CD4-positive, alpha-beta T cell treated with Interleukin-17A for 4 hours (primary cell): ENCODE measurements at places on chromosomes 12 and 14.

DNA sequence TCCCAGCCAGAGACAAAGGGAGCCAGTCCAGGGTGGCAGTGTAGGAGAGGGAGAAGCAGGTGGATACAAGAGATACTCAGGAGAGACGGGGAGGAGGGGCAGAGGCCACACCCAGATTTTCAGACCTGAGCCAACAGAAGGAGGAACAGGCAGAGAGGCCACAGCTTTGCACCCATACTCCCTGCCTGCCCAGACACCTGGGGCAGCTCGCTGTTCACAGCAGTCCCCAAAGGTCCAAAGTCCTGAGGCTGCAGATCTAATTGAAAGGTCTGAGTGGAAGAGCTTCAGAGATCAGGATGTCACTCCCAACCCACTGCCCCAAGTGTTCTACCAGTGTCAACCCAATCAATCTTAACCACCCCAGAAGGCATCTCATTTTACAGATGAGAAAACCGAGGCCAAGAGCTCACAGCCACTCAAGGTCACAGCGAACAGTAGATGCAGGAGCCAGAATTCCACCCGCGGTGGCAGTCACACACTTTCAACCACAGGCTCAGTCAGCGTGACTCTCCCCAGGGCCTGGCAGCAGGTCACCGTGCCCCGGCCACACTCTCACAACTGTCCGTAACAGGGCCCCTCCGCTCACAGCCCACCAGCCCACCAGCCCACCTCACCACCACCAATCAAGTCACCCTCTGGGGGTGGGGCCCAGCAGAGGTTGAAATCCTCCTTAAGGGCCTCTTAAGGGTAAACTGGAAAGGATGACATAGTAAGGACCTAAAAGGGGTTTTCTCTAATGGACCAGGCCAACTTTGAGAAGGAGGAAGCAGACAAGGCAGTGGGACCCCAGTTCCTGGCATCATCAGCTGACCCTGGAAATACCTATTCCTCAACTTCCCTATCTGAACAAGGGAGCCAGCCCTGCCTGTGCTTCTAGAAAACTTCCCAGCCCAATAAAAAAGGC is 33.3 kb downstream of the ACTN1 start:
- no peak for DNase-seq

DNA sequence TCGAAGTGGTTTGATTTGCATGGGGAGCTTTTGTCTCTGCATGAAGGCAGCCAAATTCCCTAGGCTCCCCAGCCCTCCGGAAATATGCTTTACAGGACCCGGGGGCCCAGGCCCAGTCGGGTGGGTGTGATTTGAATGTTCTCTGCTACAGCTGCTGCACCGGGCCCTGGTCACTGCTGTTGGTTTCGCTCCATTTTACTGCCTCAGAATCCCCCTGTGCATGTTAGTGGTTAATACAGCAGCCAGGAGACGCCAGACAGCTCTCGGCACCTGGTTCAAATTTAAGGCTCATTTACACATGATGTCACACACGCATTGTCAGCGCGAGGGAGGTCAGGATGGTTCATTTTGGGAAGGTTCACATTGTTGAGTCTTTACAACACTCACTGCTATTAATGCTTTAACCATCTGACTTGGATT is 99.6 kb downstream of the SLC38A6 start:
- DNase-seq = no peak

DNA sequence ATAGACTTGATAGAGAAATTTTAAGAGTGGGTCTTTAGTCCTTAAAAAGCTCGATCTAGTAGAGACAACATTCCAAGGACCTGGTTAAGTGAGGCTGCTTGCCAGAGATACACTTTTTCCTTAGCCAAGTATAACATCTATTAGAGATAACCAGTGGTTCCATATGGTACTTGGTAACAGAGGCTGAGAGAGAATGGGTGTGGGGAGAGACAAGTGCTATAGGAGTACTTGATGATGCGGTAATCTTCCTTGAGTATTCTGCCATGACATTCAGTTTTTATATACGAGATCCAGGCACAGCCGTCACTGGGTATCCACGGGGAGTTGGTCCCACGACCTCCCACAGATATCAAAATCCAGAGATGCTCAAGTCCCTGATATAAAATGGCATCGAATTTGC is 77.4 kb upstream of the REP15 start:
- DNase-seq = no peak

GRCh38 chr14:105014631-105015030 is 6.3 kb downstream of the CDCA4 start:
- DNase-seq = no peak

DNA sequence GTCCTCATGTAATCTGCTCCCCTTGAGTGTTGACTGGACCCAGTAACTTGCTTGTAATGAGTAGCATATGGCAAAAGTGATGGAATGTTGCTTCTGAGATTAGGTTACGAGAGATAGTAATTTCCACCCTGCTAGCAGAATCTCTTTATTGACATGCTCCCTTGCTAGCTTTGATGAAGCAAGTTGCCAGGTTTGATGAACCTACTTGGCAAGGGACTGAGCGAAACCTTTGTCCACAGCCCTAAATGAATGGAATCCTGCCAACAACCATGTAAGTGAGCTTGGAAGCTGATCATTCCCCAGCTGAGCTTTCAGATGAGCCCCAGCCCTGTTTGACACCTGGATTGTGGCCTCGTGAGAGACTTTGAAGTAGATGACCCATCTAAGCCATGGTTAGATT is 120.8 kb upstream of the PLXNC1 start:
- no peak for DNase-seq

DNA sequence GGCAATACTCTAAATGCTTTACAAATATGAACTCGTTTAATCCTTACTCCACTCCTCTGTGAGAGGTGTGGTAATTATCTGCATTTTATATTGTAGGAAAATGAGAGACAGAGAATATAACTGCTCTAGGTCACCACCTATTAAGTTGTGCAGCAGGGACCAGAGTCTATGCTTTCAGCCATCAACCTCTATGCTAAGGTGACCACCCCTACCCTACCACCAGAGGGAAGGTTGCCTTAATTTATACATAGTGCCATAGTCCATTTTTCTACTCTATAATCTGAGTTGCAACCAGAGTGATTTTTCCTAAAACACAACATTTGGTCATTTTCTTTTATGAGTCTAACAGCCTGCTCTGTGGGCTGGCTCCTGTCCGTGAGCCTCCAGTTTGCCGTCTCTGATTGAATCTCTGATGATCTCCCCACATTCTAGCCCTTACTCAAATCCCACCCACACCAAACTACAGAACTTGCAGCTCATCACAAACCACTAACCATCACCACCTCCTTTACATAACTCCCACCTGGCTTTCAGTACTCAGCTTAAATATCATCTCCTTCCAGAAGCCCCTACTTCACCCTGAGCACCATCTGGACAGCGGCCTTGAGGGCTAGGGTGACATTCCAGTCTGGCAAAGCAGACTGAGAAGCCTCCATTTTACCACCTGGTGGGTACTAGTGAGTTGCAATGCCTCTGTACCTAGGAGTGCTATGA is 126.6 kb downstream of the PPM1H start:
- no peak for DNase-seq

DNA sequence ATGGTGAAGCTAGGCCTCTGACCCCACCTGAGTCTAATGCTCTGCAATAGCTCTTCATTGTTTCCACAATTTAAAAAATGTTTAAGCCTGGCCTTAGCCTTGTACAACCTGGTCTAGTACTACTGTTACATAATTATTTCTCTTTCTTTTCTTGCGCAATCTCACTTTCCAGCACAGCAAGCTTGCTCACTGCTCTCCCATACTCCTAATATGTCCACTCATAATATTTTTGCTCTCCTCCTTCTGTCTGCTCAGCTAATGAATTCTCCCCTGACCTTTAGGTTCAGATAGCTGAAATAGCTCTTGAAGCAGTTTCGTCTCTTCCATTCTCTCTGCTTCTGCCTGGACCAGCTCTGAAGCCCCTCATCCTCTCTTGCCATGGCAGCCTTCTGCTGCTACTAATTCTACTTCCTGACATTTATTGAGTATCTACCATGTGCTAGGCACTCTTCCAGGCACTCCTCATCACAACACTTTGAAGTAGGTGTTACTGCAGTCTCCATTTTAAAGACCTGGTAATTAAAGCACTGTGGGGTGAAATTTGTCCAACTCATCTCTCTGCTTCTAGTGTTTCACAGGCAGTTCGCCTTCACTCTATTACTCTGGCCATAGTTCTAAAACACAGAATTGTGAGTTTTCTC is 2.8 kb upstream of the SLC48A1 start:
- DNase-seq = no peak

GRCh38 chr12:57243521-57244311 is 7.3 kb downstream of the STAC3 start:
- peak; percentile 89 for DNase-seq

DNA sequence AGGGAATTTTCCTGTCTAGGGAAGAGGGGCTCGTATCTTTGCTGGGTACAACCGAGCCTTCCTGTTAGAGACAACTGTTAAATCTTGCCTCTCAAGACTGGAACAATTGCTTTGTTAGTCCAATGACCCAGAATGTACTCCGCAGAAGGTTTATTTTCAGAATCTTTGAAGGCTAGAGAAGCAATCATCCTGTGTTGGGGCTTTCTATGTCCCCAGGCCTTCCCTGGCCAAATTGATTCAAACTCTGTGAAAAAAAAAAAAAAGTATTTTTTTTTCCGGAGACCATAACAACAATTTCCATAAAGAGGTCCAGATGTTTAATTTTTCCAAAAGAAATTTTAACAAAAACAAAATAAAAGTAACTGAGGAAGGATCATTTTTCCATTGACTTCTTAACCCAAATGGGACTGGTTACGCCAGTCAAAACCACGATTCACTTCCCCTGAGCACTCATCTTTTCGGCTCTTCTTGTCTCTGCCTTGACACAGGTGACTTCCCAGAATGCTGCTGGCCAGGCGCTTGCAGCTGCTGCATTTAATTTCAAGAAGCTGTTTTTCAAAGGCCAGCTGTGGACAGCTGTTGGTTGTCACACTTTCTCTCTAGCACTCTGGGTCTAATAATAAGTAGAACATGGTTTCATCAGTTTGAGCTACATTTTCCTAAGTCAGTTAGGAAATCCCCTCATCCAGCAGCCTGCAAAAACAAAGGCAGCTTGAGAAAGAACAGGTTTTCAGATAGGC is 81.6 kb upstream of the MANSC4 start:
- no peak for DNase-seq
